ENCODE measurements at places on chromosomes 2 and 18. TPM values are rescaled to one million over a fixed set of nuclear protein-coding genes. Genes with fewer than 3 reads are reported as not detected.

The MDH1B gene
- total RNA-seq = 2.0 TPM

The PPP1R1C gene
- total RNA-seq = not detected

The TEKT4 gene
- not detected for total RNA-seq

The NAT8 gene
- total RNA-seq = not detected

- no peak for DNase-seq
These were observed 96.5 kb downstream of the MYT1L start for GRCh38 chr2:2234398-2235195.

DNA sequence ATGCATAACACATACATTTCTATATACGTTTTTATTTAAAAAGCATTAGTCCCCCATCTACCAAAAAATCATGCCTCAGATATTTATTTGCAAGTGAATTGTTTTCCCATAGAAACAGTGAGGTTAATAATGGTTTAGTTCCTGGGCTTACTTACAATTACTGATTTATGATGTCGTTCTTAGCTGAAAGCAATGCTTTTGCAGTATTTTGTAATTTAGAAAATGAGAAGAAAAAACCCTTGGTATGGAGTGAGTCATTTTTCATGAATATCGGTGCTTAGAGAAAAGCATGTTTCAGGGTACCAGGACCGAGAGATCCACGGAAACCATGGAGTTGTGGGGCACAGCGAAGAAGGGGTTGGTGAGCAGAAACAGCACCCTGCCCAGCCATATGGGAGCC, 12.0 kb upstream of the CDK15 start:
- no peak for DNase-seq

GRCh38 chr18:26383454-26384270, 157.4 kb downstream of the TAF4B start:
- no peak for DNase-seq

DNA sequence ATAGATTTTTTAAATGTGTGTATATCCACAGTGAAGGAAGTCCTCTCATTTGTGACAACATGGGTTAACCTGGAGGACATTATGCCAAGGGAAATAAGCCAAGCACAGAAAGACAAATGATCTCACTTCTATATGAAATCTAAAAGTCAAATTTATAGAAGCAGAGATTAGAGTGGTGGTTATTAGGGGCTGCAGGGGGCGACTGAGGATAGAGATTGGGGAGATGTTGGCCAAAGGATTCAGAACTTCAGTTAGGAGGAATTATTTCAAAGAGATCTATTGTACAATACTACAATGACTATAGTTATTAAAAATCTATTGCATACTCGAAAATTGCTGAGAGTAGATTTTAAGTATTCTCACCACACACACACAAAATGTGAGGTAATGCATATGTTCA, 252.4 kb upstream of the SLC39A10 start:
- DNase-seq = no peak

DNA sequence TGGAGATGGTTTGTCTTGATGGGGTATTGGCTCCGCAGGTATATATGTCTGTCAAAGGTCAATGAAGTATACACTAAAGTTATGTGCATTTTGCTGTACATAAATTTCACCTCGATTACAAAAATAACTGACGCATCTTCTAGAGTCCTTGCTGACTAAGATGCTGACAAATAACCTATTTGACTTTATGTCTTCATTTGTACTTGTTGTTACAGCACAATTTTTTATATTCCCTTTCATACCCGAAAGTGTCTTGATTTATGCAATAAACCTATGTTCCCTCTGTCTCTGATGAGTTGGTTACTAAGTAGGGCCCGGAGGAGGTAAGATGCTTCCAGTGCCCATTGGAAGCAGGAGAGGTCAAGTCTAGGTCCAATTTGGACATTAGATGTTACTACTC, 93.5 kb downstream of the COPS8 start:
- no peak for DNase-seq

GRCh38 chr2:3959372-3959771, 256.0 kb downstream of the DCDC2C start:
- DNase-seq = no peak

DNA sequence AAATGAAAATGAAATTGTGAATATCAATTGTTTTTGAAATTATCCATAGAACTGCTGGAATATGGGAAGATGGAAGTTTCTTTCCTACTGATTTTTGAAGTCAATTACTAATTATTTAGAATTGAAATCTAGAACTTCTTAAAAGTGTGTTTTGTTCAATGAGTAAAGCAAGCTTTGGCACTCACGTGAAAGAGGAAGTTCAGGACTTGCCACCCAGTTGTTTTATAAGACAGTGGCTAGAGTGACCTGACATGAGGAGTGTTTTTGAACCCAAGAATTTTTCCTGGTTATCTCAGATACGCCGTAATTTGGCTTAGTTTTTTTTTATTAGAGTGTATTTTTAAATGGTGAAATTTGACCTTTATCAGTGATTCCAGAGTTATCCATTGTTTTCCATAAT, 3.5 kb downstream of the MXD1 start:
- no peak for DNase-seq
